Myometrial cell (primary cell): ENCODE measurements at places on chromosomes 16 and 17. TPM values are rescaled to one million over a fixed set of nuclear protein-coding genes. Genes with fewer than 3 reads are reported as not detected.

FLII gene
- 323 and 352 TPM in 2 replicates for total RNA-seq

OR4D1 gene
- total RNA-seq = not detected in 2 replicates

NSF gene
- total RNA-seq = 39.5 and 51.3 TPM in 2 replicates

ANKRD40CL gene
- total RNA-seq = not detected in 2 replicates

C1QTNF8 gene
- not detected in 2 replicates for total RNA-seq

PIMREG gene
- 98.9 and 112 TPM in 2 replicates for total RNA-seq

KRTAP3-2 gene
- total RNA-seq = not detected in 2 replicates

RGS11 gene
- under 0.01 and 0.53 TPM in 2 replicates for total RNA-seq

C17orf107 gene
- 4.3 and 5.7 TPM in 2 replicates for total RNA-seq

TBX6 gene
- 0.35 and 0.86 TPM in 2 replicates for total RNA-seq

TBC1D28 gene
- total RNA-seq = not detected in 2 replicates

PYY gene
- total RNA-seq = not detected in 2 replicates

CHRNE gene
- 0.35 and 0.86 TPM in 2 replicates for total RNA-seq

ZNF750 gene
- total RNA-seq = not detected in 2 replicates

WSCD1 gene
- total RNA-seq = not detected in 2 replicates

ABCA3 gene
- 0.18 TPM in 1 of 2 replicates, not detected in the other for total RNA-seq

IGF2BP1 gene
- 0.86 and 1.9 TPM in 2 replicates for total RNA-seq

INPP5K gene
- 25.5 and 28.5 TPM in 2 replicates for total RNA-seq

UBTF gene
- total RNA-seq = 30.6 and 35.4 TPM in 2 replicates

KCNH4 gene
- total RNA-seq = not detected in 2 replicates

CACNA1H gene
- 8.7 and 9.2 TPM in 2 replicates for total RNA-seq

AXIN2 gene
- total RNA-seq = under 0.01 and 0.58 TPM in 2 replicates

AATK gene
- total RNA-seq = not detected in 2 replicates

TP53 gene
- 33.0 and 41.8 TPM in 2 replicates for total RNA-seq

GDPD1 gene
- 3.0 TPM in 1 of 2 replicates, not detected in the other for total RNA-seq

POLG2 gene
- total RNA-seq = 2.3 and 2.6 TPM in 2 replicates

LRRC45 gene
- 16.4 and 20.4 TPM in 2 replicates for total RNA-seq

GPR179 gene
- total RNA-seq = not detected in 2 replicates

CIAO2B gene
- total RNA-seq = 143 and 174 TPM in 2 replicates

CLDN6 gene
- not detected in 2 replicates for total RNA-seq

SOX15 gene
- total RNA-seq = 2.5 TPM in 1 of 2 replicates, not detected in the other

NOD2 gene
- total RNA-seq = not detected in 2 replicates

VMO1 gene
- total RNA-seq = not detected in 2 replicates

TNK1 gene
- total RNA-seq = 0.18 and 0.29 TPM in 2 replicates

CCL13 gene
- total RNA-seq = not detected in 2 replicates

GRAPL gene
- not detected in 2 replicates for total RNA-seq

SDK2 gene
- under 0.01 and 0.29 TPM in 2 replicates for total RNA-seq

NKIRAS2 gene
- total RNA-seq = 42.9 and 52.8 TPM in 2 replicates

RHBDL3 gene
- total RNA-seq = under 0.01 TPM in 1 of 2 replicates, not detected in the other
